Dermis microvascular lymphatic vessel endothelial cell (primary cell): ENCODE measurements at places on chromosomes 2 and 18.
A peak's percentile ranks its signal among the peaks of the same experiment; 100 is the strongest.

DNA sequence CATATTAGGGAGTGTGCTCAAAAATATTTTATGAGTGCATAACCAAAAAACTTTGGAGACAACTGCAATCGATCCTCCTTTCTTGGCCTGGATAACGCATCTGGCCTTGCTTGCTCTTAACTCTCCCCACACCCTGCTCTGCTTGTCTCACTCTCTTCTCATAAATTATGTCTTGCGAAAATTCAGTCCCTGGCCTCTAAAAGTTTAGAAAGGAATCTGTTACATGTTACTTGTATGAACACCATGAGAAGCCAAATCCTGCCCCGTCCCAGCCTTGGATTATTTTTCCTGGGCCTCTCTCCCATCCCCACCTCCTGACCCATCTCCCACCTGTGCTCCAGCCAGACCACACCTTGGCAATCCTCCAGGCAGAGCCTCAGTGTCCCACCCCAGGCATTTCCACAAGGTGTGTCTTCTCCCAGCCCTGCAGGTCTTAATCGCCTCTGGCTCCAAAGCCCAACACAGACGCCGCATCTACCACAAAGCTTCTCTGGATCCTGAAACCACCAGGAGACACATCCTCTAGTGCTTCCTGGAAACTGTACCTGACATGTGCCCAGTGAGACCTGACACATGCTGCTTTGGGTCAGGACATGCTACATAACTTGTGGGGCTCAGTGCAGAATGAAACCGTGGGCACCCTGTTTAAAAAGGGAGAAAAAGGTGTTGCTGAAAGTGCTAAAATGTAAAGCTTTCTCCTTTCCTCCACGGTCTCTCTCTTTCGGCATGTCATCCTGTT lies 99.6 kb upstream of the ST3GAL5 start:
- DNase-seq: no peak

DNA sequence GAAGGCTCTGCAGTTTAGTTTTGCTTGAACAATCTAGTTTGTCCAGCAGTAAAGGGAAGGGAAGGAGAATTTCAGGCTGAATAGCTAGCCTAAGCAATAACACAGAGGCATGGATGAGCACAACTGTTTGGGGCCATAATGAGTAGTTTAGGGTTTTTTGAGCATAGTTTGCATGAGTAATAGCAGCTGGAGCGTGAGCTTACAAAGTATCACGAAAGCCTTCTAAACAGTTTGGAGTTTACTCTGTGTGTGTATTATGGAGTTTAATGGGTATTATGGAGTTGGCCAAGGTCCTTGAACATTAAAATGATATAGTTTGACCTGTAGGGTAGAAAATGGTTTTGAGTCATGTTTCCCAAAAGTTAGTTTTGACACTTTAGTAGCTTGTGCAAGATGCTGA lies 782.3 kb downstream of the ERBB4 start:
- no peak for DNase-seq

- no peak for DNase-seq
These were observed 6.5 kb upstream of the CAPN10 start for GRCh38 chr2:240579771-240580614.

- no peak for DNase-seq
These were observed 84.2 kb upstream of the LYPD6 start for GRCh38 chr2:149246186-149246585.

GRCh38 chr2:168432565-168433186 lies 23.4 kb upstream of the CERS6 start:
- DNase-seq: no peak

- DNase-seq: peak; percentile 52
These were observed at the start of gene B4GALT6 for GRCh38 chr18:31684279-31685096. Gene B4GALT6 (minus strand): TSS chr18:31684581. CDS start chr18:31684426, 155 bp downstream.

- no peak for DNase-seq
These were observed 339.6 kb downstream of the TGIF1 start for GRCh38 chr18:3789525-3789924.

DNA sequence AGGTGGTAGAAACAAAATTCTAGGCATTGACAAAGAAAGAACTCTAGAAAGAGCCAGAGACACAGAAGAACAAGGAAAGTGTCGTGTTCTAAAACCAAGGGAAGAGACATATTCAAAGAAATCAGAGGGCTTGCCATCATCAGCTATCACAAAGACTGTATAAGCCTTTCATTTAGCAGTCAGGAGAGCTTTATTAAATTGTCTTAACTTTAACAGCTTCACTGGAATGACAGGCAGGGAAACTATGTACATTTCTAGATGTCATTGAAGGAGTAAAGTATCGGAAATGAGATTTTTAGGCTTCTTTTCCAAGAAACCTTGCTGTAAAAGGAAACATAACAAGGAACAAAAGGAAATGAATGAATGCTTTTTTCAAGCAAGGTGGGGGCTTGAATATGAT lies 15.8 kb downstream of the KYNU start:
- DNase-seq: no peak

DNA sequence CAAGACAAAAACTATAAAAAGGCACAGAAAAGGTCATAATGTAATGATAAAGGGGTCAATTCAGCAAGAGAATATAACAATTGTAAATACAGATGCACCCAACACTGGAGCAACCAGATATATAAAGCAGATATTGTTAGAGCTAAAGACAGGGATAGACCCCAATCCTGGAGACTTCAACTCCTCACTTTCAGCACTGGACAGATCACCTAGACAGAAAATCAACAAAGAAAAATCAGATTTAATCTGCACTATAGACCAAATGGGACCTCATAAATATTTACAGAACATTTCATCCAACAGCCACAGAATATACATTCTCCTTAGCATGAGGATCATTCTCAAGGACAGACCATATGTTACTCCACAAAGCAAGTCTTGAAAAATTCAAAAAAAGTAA lies 114.2 kb downstream of the ROCK1 start:
- no peak for DNase-seq

DNA sequence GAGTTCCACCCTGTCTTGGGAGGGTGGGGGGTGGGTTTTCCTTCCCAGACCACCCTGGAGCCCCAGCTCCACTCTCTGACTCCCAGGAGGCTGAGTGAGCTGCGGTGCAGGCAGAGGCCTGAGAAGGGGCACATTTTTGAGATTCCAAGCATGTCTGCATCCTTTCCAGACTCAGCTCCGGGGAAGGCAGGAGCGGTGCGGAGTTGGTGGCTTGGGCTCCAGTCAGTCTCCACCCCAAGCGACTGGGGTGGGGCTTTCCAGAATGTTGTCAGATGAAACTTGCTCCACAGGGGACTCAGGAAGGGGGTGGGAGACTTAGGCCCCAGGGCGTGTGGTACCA lies 44.2 kb upstream of the HS6ST1 start:
- no peak for DNase-seq

- DNase-seq: peak; percentile 76
These were observed 36.0 kb downstream of the PHLPP1 start for GRCh38 chr18:62751341-62751821.

DNA sequence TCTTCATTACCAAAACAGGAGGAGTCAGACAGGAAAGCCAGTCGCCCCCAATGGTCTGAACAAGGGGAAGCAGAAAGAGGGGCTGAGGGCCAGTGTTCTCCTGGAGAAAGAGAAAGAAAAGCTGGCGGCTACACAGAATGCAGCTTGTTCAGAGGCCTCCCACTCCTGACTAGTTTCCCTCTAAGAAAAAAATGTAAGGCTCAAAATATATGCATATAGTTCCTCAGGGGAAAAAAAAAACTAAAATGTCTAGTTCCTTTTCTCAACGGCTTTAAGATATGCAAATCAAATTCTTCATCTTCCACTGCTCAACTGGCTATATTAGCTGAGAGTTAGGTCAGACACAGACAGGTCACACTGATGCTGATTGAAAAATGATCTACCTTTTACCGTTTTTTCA lies 18.6 kb downstream of the MBOAT2 start:
- DNase-seq: no peak

DNA sequence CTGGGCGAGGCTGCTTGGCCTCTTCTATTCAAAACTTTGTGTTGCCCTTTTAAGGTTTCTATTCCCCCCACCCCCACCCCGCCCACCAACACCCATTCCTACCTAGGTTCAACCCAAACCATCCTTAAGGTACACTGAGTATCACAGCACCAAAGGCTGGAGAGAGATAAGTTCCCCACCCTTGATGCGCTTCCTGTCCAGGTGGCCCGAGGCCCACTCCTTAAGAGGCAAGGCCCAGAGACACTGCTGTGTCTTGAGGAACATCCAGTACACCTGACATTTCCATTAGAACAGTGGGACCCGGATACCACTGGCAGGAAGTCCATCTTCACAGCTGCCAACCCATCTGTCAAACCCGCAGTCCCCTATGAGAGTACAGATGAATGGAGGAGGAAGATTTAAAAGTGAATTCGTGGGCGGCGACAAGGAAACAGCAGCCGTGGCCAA lies 277 bp upstream of the INPP1 start:
- DNase-seq: no peak

GRCh38 chr2:15049096-15049993 lies 416.8 kb downstream of the LRATD1 start:
- no peak for DNase-seq

DNA sequence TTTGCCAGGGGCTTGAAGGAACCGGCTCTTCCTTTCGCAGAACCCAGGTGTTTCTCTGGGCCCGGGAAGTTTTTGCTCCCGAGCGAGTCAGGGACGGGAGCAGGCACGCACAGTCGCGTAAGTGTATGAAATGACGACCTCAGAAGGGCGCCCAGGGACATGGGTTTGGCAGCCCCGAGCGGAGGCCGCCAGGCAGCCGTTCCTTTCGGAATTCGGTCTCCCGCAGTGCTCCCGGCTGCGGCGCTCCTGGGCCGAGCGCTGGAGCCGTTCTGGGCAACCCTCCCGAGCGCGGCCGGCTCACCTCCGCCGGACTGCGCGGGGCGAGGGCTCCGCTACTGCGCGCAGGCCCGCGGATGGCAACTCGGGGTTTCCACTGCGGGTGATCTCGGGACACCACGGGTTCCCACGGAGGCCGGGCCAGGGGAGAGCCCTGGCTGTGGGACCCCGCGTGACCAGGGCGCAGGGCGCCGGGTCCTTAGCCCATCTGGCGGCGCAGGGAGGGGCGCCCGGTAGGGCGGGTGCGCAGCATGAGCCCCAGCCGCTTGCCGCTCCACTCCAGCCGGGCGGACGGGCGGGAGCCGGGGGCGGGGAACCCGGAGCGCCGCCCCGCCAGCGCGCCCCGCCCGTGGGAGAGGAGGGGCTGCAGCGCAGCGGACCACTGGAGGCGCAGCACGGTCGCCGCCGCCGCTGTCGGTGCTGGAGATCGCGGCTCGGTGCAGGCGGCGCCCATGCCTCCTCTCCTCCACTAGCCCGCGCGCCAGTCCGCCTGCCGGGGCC lies at the start of gene OSBPL6:
Gene OSBPL6, plus strand, starts transcription at position 690 of the 777 bp plus-strand sequence. CDS start 111,673 bp downstream, outside the sequence.
- DNase-seq: peak; percentile 93

DNA sequence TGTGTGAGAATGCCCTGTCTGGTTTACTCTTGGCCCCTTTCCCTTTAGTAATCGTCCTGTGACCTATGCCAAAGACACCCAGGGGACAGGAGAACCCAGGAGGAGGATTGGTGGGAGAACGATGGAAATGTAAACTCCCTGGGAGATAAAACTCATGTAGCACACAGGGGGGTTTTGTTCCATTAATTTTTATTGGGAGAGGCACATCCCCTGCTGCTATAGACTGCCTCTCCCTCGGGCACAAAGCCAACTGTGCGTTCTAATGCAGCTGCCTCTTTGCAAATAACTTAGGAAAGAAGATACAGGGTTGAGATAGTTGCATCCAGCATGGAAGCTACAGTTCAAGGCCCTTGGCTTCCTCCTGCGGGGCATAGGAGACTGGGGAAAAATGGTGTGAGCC lies 489.6 kb downstream of the SLC4A3 start:
- no peak for DNase-seq

GRCh38 chr2:73859721-73860586 lies 31.2 kb downstream of the STAMBP start:
- peak; percentile 82 for DNase-seq

GRCh38 chr2:63053889-63054602 lies 3.4 kb downstream of the OTX1 start:
- no peak for DNase-seq

GRCh38 chr2:240134956-240135520 lies 1.1 kb downstream of the COPS9 start:
- DNase-seq: no peak

- no peak for DNase-seq
These were observed 31.7 kb downstream of the ZNF516 start for GRCh38 chr18:76463358-76463757.

- DNase-seq: no peak
These were observed 1.1 kb downstream of the VAMP8 start for GRCh38 chr2:85578243-85579180.

DNA sequence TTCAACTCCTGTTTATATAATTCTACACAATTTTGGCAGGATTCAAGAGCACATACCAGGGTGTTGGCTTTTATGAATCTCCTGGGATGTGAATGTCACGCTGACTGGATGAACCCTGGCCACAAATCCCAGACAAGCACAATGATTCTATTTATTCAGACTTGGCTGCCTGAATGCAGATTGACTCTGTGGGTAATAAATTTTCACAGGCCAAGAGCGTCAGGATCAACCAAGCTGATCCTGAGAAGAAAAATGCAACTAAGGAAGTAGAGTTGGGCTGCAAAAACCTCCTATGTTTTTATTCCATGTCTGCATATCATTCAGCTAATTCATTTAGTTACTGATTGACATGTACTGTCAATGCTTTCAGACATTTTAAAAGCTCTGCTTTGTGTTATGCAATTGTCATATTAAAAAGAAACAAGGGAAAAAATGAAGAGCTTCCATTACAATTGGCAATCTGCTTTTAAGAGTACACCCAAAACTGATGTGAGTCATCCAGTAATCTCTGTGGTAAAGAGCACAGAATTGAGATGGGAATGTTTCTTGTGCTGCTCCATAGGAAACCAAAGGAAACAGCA lies 173.0 kb upstream of the REV1 start:
- no peak for DNase-seq

- DNase-seq: no peak
These were observed 198.9 kb downstream of the BCL2 start for GRCh38 chr18:63120620-63121019.

- no peak for DNase-seq
These were observed 92.8 kb upstream of the TTC39C start for GRCh38 chr18:23921716-23922285.

- no peak for DNase-seq
These were observed 216.4 kb downstream of the ZNF385B start for GRCh38 chr2:179645047-179645446.

DNA sequence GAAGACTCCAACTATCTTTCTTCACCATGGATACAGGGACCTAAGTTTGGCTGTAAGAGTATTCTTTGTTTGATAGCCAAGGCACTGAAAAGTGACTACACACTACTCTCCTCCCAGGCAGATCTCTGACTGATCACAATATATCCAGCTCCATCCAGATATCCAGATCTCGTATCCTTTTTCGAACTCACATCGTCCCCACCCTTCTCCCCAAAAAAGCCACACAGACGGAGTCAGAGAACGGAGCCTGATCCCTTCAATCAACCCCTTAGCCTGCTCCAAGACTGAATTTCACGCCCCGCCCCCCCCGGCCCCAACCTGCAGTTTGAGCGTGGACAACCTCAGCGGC lies 533 bp downstream of the DHX57 start:
- no peak for DNase-seq

GRCh38 chr18:70366670-70367069 lies 77.8 kb downstream of the SOCS6 start:
- no peak for DNase-seq

- DNase-seq: no peak
These were observed 312.3 kb upstream of the PKDCC start for GRCh38 chr2:41735476-41735875.
